ENCODE measurements at places on chromosomes 2 and 18.

- no peak for DNase-seq
Observed at GRCh38 chr18:59908799-59909198, 9.0 kb downstream of the PMAIP1 start.

DNA sequence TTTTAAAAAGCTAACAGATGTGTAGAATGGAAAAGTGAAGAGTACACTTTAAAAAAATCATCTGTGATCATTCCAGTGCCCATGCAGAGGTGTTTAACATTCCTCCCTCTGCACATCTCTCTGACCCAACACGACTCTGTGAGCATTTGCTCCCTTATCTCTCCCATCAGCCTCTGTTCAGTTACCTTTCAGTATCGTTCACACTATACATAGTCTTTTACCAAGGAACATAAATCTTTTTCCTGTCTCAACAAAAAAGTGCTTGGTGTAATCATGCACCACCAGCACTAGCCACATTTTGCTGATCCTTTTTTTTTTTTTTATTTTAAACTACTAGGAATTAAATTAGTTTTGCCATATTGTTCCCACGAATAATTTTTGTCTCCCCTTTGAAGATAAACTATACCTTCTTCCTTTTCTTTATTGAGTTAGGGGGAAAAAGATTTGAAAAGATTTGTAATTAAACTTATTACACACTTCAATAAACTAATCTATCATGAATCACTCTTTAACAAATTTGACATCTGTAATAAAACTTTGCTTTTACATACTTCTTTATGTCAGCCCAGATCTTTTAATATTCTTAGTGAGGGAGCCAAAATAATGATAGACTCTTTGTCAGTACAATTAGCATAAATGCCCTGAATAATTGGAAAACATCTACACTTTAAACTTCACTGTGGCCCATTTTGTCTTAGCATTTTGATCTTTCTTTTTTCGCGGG lies 489.8 kb upstream of the FANCL start:
- no peak for DNase-seq

DNA sequence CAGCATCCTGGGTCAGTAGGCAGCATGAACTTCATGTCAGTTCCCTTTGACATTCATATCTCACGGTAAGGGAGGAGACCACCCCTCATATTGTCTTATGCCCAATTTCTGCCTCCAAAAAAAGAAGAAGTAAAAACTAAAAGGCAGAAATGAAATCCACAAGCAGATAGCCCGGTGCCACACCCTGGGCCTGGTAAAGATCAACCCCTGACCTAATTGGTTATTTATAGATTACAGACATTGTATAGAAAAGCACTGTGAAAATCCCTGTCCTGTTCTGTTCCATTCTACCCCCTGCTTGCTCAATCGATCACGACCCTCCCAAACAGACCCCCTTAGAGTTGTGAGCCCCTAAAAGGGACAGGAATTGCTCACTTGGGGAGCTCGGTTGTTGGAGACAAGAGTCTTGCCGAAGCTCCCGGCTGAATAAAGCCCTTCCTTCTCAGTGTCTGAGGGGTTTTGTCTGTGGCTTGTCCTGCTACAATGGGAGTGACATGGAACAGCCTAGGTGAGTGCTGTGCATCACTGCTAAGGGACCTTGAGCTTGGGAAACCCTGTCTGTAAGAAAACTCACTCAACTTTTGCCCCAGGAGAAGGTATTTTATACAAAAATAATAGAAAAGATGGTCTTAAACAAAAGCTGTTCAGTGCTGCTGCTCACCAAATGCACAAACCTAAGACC lies 11.1 kb downstream of the NDUFV2 start:
- DNase-seq, result no peak

- no peak for DNase-seq
Observed at GRCh38 chr2:40752796-40753195, 300.9 kb upstream of the SLC8A1 start.

- DNase-seq, result no peak
Observed at GRCh38 chr2:240498171-240498957, 59.4 kb downstream of the ANKMY1 start.

- DNase-seq, result no peak
Observed at GRCh38 chr2:182055993-182056392, 70.3 kb downstream of the PPP1R1C start.

- no peak for DNase-seq
Observed at GRCh38 chr18:35178260-35178659, 62.6 kb upstream of the ZNF397 start.

DNA sequence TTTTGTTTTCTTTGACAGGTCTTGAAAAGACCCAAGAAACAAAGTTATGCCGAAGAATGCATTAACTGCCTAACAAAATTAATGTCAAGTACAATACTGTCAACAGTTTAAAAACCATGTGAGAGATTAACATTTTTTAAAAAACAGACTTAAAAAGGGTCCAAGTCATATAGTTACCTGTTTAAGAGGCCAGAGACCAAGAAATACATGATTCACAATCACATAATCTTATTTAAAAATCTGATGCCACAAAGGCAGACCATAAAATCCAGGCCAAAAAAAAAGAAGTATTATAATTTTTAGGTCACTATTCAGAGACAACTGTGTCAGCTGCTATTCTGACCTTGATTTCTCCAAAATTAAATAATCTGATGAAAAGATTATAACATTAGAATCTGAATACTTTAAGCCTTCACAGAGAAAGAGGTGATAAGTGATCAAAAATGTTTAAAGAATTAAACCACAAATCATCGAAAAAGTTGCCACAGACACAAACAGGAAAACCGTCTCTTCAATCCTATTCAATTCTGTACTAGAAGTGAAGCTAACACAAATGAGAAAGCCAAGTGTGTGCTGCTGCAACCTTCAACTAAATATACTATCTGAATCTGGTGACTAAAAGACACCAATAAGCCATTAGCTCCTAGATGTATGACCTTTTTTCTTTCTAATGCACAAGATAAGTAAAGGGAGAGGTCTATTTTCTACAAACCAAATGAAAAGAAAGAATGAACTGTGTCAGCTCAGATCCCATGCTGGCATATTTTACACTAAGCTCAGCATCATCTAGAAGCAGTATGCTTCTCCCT lies 286.0 kb downstream of the ZEB2 start:
- no peak for DNase-seq

DNA sequence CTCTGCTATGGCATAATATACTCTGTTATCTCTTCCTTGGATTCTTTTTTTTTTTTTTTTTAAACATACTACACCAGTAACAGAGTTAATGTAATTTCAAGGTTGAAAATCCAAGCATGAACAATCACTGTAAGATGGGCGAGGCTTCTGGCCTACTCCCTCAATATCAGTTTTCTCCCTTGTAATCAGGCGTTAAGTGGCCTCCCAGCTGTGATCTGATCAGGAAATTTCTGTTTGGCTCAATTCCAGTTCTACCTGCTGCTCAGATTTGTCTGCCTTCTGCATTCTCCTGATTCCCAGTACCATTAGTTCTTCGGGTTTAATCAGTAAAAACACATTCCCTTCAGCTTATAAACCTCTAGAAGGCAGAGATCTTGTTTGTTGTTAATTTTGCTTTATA lies 18.6 kb downstream of the PRKD3 start:
- peak; percentile 39 for DNase-seq

DNA sequence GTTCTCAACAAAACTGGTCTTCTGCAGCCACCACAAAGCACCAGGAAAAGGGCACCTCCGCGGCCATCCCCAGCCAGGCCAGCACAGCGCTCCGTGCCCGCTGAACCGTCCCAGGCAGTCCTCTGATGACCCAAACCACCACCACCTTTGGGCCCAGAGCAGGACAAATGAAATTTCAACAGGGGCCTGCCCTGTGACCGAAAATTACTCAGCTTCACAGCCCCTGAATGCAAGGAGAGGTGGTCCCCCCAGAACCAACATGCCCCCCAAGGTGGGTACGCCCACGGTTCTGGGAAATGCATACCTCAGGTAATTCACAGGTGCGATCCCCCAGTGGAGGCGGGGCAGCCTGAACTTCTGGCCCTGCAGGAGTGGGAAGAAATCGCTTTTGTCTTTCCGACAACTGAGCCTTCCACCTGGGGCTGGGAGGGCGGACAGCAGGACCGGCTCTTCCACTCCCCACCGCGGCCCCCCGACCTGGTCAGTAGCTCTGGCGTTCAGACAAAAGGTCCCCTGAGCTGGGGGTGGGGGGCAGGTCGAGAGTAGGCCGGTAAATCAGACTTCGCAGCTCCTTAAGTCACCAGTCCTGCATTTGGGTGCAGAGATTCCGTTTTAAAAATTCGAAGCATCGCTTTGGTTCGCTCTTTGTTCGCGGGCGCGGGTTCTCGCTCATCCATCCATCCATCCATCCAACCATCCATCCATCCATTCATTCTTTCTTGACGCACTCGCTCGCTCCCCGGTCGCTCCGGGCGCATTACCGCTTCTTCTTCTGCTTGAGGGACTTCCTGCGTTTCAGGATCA lies 1.4 kb downstream of the ARL4C start:
- DNase-seq, result no peak

GRCh38 chr2:197500503-197501131 lies 438 bp downstream of the HSPE1 start:
- DNase-seq, result peak; percentile 41

- DNase-seq, result no peak
Observed at GRCh38 chr2:86300496-86300895, 36.9 kb downstream of the REEP1 start.

GRCh38 chr2:37738266-37738885 lies 66.9 kb upstream of the CDC42EP3 start:
- DNase-seq, result no peak

DNA sequence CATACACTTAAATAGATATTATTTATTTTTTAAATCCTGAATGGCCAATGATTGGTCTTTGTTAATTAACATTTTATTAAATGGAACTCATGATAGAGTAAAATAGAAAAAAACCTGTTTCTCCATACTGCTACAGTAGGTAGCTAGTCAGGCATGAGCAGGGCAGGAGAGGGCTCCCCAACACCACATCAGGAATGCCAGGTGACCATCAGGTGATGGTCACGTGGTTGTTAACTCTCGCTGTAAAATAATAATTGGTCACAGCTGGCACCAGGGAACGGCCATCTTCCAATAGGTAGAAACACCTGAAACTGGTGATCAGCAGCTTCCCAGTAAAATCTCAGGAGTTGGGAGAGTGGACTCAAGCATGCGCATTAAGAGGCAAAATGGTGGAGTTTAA lies 172.2 kb downstream of the MEIS1 start:
- no peak for DNase-seq

- no peak for DNase-seq
Observed at GRCh38 chr18:28854964-28855363, 678.0 kb upstream of the CDH2 start.

GRCh38 chr2:221125691-221126090 lies 446.4 kb downstream of the EPHA4 start:
- DNase-seq, result no peak

- no peak for DNase-seq
Observed at GRCh38 chr2:15943378-15944280, 3.3 kb downstream of the MYCN start.

DNA sequence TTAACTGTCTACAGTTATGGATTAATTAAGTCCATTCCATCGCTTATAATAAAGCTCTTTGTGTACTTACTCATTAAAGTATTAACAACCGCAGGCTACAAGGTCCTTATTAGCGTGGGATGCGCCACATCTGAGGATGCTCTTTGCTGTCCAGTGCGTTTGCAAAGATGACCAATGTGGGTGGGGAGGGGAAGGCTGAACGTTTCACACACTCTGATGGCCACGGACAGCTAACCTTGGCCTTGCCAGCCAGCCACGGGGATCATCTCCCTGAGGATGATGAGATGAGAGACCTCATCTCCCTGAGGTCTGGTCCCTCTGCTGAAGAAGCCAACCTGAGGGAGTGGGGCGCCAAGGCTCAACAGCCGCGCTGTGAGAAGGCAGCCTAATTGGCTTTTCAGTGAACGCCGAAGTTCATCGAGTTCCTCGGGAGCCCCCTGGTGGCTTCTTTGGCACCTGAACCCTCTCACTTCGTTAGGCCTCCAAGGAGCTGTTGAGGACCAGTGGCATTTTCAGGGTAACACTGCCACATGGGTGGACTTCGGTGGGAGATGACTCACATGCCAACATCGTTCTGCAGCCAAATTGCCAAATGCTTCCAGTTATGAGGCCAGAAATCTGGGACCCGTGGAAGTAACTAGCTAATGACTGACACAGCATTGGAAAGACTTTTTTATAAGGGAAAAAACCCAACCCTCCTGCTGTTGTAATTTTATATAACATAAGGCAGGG lies 69.3 kb upstream of the SEC11C start:
- DNase-seq, result peak; percentile 66

- DNase-seq, result no peak
Observed at GRCh38 chr2:216222650-216223352, 113.7 kb downstream of the XRCC5 start.

- no peak for DNase-seq
Observed at GRCh38 chr2:28586867-28587266, 91.0 kb downstream of the PLB1 start.

GRCh38 chr2:149076863-149077412 lies 38.4 kb downstream of the LYPD6B start:
- DNase-seq, result no peak

- DNase-seq, result peak; percentile 84
Observed at GRCh38 chr2:11753452-11753885, 7.0 kb downstream of the LPIN1 start.

DNA sequence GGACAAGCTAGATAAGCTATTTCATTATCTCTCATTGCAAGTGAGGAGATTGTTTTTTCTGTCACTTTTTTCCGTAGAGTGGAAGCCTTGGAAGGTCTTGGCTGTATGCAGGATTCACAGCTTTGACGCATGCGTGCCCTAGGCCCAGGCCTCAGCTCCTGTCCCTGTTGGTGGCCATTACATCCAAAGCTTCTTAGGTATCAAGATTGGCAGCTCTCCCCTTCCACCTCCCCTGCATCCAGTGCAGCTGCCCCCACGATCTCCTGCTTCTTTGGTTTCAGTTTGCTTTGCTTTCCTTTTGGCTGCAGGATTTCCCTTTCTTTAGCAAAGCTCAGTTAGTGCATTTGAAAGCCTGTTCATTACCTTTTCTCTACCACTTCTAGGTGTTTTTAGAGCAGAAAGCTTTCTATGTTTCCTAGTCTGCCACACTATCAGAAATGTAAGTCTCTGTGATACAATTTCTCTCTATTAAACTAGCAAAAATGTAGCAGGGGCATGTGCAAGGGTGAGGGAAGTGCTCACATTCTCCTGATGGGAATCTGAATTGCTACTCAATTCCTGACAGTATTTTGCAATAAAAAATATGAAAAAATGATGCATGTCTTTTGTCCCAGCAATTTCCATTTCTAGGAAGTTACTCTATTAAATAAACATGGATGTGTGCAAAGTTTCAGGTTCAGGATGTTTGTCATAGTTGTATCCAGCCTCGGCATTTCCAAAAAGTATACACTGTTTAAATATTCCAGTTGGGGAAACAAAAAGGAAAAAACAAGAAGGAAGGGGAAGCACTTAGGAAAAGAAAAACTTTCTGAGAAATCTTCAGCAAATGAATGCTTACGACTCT lies 91.2 kb downstream of the LIPG start:
- DNase-seq, result no peak

GRCh38 chr2:129909651-129910418 lies 69.6 kb upstream of the RAB6C start:
- no peak for DNase-seq

- no peak for DNase-seq
Observed at GRCh38 chr2:45822272-45822630, 170.8 kb downstream of the PRKCE start.

All from NCI-H510A (cell line).